ENCODE measurements at places on chromosomes 1 and 21.

- DNase-seq, result no peak
Observed at GRCh38 chr1:229225331-229225782, 45.6 kb upstream of the RAB4A start.

DNA sequence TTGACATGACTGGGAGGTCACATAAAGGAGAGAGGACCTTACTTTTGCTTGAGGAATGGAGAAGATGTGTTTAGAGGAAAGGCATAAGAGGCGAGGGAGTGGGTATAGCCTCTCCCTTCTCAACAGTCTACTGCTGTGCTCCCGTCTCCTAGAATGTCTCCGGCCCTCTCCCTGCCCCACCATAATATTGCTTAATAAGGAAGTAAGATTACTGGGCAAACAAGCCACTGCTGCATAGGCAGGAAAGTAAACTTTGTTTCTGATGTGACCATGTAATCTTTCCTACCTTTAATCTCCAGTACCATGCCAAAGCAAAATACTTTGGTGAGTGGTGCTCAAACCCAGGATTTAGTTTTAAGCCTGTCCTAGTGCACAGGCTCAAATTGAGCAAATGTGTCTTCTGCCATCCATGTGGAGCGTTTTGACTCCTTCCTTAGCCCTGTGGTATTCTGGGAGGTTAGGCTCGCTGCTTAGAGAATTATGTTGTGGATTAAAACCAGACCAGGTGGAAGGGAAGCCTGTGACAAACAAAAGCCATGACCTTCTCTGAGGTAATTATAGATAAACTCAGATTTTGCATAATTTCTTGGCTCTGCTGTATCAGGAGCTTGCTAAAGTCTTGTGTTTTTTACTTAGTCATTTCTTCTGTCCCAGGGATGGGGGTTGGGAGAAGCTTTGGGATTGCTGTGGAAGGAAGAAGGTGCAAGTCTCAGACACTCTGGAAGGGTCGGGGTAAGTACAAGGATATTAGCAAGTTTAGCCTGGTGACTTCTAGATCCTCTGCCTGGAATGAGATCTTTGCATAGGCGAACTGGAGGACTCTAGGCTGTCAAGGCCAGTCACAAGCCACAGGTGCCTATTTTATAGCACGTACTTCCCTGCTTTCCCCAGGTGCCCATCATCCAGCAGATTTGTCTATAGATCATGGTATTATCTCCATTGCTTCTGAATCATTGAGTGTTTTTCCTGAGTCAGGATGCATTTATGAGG, 34.5 kb upstream of the DIPK1A start:
- no peak for DNase-seq

DNA sequence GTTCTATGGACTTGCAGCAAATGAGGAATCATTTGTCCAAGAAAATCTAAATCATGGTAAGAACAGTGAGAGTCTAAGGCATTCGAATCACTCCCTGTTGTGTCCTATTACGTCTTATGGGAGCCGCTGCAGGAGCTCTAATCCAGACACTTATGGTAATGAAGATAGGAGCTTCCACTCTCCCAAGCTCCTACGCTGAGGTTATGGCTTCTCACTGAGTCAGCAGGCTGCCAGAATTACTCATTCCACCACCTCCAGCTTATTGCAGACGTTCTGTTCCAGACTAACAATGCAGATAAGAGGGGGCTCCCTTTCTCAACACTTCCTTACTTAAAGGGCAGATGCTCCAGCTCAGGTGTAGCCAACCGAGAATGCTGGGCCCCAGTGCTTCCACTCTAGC, 212.6 kb downstream of the GREM2 start:
- DNase-seq, result no peak

DNA sequence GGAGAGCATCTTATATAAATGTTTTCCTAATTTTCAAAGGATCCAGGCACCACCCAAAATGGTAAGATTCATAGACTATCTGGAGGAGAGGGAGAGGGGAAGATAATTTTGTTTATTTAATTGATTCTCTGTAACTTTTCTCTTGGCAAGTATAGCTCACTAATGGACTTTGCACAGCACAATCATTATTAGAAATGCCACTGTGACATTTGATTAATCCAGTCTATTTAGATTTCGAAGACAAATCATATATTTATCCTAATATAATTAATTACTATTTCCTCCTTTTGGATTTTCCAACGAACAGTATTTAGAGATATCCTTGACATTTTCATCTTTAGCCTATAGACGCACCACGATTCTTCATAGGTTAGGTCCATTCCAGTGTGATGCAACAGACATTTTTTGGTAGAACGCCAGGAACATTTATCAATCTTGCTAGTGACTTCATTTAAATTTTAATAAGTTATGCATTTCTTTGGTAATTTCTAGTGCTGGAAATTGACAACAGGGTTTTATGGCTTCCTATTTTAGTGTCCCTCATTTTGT, 152.4 kb downstream of the GRIK1 start:
- no peak for DNase-seq

- no peak for DNase-seq
Observed at GRCh38 chr1:232996143-232996542, 45.7 kb downstream of the NTPCR start.

GRCh38 chr1:109516872-109517271, 7.3 kb upstream of the AMIGO1 start:
- no peak for DNase-seq

DNA sequence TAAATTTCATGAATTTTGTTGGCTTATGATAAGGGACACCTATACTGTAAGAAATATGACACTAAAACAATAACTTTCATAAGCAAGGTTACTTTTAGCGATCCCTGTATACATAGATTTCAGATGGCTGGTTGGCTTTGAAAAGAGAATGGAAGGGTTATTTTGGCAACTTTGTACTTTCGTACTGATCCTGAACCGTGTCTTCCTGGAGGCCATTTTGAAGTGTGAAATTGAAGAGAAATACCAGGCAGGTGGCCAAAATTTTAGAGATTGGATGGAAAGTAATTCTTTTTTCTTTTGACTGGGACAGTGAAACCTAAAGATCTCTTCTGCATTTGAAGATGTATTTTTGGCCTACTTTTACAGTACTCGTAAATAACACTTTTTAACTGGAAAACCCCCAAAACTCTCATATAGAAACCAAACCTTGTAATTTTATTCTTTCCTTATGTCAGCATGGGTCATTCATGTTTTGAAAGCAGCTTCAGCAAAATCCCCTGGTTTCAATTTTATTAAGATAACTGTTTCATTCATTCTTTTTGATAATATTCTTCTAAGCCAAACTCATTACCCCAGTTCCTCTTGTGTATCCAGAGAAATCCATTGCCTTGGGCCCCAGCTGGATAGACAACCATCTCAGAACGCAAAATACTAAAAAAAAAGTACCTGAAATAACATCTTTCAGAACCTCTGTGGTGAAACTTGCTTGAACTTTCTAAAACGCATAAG, 38.4 kb upstream of the ZNF281 start:
- no peak for DNase-seq

DNA sequence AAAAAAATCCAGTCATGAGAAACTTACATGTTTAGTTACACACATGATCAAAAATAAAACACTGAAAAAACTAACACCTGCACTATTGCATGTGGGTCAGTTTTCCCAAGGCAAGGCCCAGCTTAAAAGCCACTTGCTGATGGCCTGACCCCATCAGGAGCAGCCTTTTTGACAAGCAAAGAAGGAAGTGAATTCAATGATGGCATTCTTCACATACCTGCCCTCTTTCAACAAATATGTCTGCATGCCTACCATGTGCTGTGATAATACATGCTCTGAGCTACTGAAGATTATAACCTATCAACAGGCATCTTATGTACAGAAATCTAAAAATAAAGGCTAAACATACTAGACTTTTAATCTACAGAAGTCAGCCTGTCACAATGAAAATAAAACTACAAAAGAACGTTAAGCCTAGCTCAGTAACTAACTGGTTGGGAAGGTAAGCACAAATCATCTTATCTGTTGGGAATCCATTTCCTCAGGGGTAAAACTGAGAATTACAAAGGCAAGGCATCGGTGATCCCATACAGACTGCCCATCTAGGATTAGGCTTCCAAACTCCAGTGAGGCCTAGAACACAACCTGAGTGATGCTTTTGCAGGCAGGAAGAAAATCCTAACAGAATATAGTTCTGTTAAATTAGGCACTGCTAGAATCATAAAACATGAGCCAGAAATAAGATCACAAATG, 14.5 kb downstream of the SORT1 start:
- no peak for DNase-seq

DNA sequence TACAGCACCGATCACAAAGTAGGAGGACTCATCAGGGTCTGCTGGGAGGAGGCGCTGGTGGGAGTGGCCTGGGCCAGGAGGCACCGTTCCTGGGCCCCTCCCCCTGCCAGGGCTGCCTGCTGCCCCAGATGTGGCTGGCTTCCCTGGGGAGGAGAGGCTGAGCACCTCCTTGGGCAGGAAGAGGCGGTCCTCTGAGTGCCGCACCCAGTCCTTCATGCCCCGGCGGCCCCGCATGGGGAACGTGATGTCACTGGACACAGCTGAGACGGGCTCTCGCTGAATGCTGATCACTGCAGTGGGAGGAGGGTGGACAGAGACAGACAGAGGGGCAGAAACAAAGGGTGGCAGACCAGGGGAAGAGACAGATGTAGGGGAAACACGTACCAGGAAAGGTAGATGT, 24.8 kb downstream of the ADGRB2 start:
- no peak for DNase-seq

- DNase-seq, result no peak
Observed at GRCh38 chr21:33023574-33024200, 2.0 kb upstream of the OLIG2 start.

DNA sequence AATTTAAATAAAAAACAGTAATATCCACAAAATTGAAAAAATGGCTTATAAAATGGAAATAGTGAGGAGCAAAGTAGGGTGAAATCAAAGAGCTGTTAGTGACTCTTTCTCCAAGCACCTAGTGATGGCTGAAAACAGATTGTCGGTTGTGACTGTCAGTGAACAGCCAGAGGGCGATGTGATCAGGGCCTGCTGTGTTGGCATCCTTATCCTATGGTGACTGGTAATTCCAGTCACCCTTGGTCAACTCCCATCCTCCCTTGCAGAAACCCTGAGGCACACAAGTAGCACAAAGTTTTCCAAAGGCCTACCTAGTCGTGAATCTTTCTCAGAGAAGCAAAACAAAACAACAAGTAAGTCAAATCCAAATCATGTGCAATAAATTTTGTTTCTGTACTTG, 599.8 kb upstream of the CXADR start:
- no peak for DNase-seq
